ENCODE measurements at places on chromosomes 2 and 18. TPM values are rescaled to one million over a fixed set of nuclear protein-coding genes. Genes with fewer than 3 reads are reported as not detected.

Gene LRP2
- 0.08 TPM for total RNA-seq

Gene SCLY
- total RNA-seq: 42.1 TPM

Gene RSAD2
- 0.94 TPM for total RNA-seq

Gene GRB14
- total RNA-seq: 0.66 TPM

Gene LONRF2
- total RNA-seq: 0.36 TPM

Gene ADAM23
- total RNA-seq: 17.5 TPM

Gene BCL2
- 4.1 TPM for total RNA-seq

Gene ACTG2
- 1.6 TPM for total RNA-seq

GRCh38 chr2:191127235-191127634 lies 23.6 kb downstream of the STAT4 start:
- ATAC-seq: no peak

GRCh38 chr2:43010438-43011157 lies 215.8 kb downstream of the ZFP36L2 start:
- ATAC-seq: no peak

DNA sequence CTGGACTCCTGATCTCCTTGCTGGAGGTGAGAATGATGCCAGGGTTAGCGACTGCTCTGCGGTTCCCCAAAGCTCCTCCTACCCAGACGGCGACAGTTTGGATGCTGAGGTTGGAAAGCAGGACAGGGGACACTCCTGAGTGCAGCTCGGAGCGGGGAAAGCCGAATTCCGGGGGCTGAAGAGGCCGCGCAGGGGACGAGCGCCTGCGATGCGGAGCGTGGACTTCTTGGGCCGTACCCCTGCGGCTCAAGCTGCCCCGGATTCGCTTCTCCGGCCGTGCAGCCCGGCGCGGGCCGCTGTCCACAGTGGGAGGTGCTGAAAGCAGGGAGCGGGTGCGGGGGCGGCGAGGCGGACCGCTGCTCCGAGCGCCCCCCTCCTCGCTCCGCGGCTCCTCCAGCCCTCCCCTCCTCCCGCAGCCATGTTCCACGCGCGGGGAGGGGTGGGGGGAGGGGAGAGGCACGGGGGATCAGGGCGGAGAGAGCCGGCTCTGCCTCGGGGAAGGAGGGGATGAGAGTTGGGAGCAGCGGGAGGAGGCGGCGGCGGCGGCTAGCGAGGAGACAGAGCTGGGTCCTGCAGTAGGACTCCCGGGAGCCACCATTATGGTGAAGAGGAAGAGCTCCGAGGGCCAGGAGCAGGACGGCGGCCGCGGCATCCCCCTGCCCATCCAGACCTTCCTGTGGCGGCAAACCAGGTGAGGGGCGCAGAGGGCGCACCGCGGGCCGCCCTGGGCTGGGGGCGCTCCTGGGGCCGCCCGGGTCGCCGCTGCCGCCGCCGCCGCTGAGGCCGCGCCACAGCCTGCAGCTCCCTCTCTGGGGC lies at the start of gene UNC80:
Gene UNC80, plus strand, starts transcription at position 359 of the 816 bp plus-strand sequence. Its CDS starts 241 bp downstream, at position 600.
- peak; percentile 99 for ATAC-seq

- ATAC-seq: no peak
Measured at GRCh38 chr2:50207881-50208280, 824.1 kb downstream of the NRXN1 start.

DNA sequence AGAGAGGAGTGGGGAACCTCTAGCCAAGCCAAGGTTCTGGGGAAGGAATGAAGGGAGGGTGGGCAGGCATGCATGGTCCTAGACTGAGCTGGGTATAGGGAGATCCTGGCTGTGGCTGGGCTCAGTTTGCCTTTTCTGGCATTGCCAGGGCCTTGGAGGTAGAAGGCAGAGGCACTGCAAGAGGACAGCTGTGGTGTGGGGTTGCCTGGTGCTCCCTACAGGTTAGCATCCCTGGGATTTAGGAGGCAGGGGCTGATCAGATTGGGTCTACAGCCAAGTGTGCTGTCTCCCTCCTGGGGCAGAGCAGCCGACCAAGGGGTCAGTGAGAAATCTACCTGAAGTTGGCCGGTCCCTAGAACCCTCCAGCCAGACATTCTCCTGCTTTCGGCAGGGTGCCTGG lies 15.9 kb downstream of the ABCG8 start:
- no peak for ATAC-seq

DNA sequence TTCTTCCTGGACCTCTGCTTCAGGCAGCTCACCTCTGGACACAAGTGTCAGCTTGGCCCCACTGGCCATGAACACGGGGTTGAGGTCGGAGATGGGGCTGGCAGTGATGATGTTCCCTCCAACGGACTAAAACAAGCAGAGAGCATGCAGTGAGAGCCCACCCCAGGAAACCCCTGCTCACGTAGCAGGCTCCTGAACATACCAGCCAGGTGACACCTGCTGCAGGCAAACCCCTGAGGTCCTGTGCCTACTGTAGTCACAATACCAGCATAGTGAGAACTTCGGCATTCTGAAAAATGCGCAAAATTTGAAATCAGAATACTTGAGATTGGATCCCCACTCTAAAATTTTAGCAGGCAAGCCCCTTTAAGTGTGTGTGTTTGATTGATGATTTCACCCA lies 32.9 kb downstream of the XDH start:
- no peak for ATAC-seq

DNA sequence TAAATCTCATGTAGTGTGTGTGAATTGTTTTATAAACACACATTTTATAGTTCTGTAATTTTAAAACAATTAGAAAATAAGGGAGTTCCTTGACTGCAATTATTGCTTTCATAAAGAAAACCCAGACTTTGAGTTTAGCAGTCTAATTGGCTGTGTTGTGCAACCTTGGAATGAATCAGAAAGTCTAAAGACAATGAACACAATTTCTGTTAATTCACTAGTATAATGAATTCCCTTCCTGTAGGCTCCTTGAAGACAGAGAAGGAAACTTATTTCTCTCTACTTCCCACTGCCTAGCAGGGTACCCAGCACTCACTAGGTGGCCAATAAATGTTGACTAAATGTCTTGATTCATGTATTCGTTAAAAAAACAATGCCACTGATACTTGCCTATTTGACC lies 79.9 kb downstream of the ANTXR1 start:
- ATAC-seq: no peak

DNA sequence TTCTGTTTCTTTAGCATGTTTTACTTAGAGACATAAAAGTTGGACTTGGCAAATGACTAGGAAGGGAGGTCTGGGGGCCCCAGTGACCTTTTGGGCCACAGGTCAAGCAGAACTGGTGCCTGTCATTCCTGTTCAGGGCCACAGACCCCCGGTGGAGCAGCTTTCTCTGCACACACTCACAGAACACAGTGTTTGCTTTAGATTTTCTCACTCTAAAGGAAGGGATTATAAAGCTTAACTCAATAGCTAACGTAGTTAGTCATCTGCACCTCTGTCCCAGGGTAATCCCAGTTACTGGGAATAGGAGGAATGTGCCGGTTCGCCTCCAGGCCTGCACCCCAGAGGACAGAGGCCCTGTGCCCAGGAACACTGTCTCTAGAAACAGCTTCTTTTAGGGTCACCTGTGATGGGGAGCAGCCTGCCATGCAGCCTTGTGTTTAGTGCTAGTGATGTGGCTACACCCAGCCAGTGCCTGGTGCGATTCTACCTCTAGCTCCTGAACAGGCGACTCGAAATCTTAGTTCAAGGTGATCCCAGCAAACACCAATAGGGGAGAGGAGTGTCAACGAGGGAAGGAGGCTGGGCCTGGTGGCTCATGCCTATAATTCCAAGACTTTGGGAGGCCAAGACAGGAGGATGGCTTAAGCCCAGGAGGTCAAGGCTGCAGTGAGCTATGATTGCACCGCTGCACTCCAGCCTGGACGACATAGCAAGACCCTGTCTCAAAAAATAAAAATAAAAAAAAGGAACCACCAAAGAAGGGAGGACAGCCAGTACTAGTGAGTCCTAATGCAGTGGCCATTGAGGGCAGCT lies 11.6 kb downstream of the SPATA3 start:
- no peak for ATAC-seq

DNA sequence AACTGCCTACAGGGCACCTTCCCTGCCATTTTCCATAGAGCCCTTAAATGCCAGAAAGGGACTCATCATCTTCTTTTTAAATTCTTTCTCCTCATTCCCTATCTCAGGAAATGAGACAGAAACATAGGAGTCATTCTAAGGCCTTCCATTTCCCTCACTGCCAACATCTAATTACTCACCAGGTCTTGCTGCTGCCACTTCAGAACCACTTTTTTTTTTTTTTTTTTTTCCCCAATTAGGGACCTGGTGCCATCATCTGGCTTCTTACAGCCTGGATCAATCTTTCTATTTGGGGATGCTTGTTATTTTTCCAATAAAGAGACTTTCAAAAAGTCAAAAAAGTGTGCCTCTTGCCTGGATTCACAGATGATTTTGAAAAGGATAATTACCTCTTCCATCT lies 373.4 kb downstream of the LPIN1 start:
- ATAC-seq: no peak

DNA sequence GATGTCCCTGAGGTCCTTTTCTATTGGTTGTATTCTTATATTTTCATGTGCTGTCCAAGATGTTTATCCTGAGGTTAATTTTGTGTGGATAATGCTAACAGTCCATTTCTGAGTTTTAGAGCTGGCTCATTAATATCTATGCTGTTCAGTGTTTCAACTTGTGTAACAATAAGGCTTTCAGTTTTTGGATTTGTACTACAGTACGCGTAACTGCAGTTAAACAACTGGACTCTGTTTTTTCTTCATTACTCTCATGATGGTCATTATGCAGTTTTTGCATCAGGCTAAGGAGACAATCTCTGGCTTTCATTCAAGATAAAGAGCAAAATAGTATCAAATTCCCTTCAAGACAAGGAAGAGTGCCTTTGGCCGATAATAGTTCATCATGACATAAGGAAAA lies 1364.8 kb downstream of the DPP10 start:
- no peak for ATAC-seq

- no peak for ATAC-seq
Measured at GRCh38 chr2:237287872-237288271, 126.1 kb downstream of the COL6A3 start.

- peak; percentile 80 for ATAC-seq
Measured at GRCh38 chr2:134319596-134320254, 65.9 kb downstream of the MGAT5 start.

DNA sequence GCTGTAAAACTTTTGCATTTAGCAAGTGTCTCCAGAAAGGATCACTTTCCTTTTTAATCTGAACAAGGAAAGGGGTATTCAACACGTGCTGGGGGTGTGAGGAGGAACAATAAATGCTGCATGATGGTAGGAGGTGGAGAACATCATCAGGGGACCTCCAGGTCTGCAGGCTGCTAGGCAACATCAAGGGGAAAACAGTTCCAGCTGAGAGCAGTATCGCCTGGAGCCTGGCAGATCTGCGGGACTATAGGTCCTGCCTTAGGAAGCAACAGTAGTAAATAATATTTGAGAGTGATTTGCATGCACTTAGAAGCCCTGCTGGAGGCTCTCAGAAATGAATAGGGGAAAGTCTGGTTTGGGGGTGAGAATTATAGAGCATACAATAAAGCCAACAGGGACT lies 175.6 kb downstream of the SUCLG1 start:
- peak; percentile 34 for ATAC-seq

GRCh38 chr2:68877079-68877772 lies 6.0 kb upstream of the BMP10 start:
- no peak for ATAC-seq

DNA sequence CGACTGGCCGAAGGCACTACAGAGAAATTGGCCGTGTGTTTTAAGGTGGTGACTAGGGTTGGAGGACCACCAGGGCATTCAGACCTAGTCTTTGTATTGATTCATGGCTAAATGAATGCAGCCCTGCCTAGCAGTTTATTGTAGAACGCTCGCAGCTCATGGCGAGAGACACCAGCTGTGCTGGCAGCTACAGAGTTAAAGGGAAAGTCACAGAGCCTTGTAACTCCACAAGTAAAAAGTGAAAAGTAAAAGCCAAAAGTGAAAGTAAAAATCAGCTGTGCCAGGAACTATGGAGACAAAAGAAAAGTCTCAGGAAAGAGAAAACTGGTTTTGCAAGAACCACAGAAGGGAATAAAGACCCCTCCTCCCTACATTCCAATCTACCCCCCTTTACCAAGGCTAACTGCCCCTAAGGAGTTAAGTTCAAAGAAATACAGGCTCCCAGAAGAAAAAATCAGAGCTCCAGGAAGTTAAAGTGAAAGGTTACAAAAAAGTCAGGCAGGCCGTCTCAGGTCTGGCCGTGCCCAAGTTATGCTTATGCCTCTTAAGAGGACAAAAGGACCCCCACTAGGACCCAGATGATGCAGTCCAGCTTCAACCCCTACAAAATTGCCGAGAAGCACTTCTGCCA lies 46.4 kb upstream of the SELENOI start:
- peak; percentile 39 for ATAC-seq

- ATAC-seq: no peak
Measured at GRCh38 chr2:36246320-36246990, 109.1 kb upstream of the CRIM1 start.

- ATAC-seq: no peak
Measured at GRCh38 chr2:239639421-239640185, 238.8 kb upstream of the HDAC4 start.

- no peak for ATAC-seq
Measured at GRCh38 chr2:98800330-98801064, 69.6 kb upstream of the MGAT4A start.

- ATAC-seq: no peak
Measured at GRCh38 chr18:70762812-70763211, 474.0 kb downstream of the SOCS6 start.

- no peak for ATAC-seq
Measured at GRCh38 chr2:173669271-173669853, 295.8 kb downstream of the SP3 start.

DNA sequence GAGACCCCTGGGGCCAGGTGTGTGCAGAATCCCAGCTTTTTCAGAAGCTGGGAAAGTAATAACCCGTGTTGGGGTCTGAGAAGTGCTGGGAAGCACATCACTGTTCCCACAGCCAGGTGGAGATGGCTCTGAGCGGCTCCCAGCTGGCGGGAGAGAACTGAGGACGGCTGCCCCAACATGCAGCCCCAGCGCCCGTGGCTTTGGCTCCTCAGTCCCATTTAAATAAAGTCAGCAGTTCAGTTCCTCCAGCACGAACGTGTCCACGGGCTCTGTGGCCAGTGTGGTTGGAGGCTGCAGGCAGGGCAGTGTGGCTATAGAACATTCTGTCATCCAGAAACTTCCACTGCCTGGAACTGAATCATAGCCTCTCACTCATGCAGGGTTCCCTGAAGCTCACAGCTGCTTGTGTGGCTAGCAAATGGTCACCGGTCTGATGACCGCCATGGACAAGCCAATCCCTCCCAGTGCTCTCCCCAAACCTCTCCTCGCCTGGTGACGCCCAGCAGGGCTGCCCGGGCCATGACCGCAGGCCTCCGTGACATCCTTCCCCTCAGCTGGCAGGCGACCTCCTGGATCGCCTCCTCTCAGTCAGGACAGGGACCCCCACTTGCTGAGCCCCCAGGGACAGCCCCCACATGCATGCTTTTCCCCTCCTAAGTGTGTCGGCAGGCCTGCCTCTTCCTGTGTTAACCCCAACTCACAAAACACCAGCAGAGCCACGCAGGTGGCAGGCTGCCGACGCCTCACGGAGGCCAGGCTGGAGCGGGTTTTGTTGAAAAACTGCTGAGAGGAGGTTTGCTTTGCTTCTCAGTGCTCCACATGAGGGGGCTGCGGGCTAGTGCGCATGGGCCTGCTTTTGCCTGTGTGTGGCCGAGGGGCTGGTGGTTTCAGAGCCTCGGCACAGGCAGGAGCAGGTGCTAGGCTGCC lies 1.3 kb downstream of the RTP5 start:
- peak; percentile 8 for ATAC-seq
